Right hindlimb (tissue), 1 donor: ENCODE measurements at places on chromosomes 11 and 22.

DNA sequence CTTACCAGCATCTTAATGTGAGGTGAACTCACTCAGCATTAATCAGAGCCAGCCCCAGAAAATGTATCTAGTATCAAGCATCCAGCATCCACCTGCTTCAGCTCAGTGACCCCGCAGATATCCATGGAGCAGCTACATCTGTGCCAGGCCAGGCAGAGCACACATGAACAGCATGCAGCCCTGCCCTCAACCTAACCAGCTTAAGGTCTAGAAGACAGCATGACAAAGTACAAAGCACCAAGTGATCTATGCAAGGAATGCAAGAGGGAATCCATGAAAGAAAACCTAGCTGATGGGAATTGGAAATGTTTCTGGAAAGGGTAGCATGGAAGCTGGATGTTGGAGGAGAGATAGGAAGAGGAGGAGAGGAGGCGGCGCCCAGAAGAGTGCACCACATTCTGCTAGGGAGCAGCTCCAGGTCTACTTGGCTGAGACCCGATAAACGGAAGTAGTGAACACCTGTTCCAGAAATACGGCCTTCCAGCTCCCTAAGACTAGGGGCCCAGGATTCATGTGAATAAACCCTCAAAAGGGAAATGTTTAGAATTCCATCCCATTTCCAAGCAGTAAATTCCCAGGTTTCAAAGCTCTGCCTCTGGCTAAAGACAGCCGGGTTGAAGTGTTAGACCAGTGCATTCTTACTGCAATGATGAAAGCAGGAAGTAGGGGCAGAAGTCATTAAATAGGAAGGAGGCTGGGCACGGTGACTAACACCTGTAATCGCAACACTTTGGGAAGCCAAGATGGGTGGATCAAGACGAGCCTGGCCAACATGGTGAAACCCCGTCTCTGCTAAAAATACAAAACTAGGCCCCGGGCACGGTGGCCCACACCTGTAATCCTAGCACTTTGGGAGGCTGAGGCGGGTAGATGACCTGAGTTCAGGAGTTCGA lies 23.5 kb upstream of the L3MBTL2 start:
- no peak for DNase-seq

GRCh38 chr11:108069947-108070346 lies 51.4 kb upstream of the ACAT1 start:
- DNase-seq = no peak

- DNase-seq = no peak
Observed at GRCh38 chr22:47197773-47198500, 435.5 kb downstream of the TBC1D22A start.

DNA sequence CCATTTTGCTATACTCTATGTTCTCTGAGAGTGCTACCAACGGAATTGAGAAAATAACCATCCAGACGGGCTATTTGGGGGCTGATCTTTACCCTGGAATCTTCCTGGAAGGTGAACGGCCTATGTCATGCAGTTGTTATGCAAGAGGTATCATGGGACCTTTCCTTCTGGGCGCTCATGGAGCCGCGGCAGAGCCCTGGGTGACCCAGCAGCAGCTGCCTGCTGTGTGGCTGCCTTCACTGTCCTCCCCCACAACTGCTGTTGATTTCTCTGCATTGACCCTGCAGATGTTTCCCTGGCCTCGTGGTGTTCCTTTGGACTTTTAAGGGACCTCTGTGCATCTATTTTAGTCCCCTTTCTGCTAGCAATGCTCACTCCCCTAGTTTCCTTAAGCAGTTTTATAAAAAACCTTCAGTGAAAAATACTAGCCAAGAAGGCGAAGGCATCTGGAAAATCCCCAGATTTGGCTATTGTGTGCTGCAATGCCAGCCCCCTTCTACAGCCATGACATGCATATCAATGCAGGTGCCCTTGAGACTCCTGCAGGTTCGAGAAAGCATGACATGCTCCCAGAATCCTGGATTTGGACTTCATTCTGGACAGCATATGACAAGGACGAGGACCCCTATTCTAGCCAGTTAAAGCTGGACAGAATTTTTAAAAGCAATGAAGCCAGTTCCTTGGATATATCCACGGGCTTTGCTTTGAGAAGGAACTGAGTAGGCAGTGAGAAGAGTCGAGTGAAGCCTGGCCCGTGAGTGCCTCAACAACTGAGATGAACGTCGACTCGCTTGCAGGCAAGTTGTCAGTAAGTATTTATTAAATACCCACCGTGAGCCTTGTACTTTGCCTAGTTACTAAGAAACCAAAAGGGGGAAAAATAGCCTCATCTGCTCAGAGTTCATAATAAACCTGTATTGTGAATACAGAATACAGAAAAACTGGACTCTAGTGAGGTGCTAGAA lies at the start of gene SLC25A18:
Gene SLC25A18, plus strand, starts transcription at position 593 of the 965 bp plus-strand sequence. CDS start 16,447 bp downstream, outside the sequence.
- DNase-seq = peak; percentile 48

DNA sequence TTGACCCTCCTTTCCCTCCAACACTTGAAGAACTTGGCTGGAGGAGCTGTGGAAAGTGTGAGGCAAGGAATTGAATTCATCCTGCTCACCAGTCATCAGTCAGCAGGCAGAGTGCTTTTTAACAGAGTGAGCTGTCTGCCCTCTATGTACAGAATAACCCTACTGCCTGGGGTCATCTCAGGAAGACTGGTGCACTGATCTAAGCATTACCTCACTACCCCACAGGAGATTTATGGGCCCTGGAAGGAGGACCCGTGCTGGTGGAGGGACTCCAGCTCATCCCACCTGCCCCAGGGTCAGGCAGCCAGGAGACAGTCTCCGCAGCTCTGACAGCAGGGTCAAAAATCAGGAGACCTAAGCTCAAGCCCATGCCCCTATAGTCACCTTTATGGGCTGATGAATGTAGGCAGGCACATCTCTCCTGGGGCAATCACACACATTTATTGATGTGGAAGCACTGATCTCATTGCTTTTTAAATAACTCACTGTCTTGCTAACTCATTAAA lies 270.8 kb upstream of the SESN3 start:
- peak; percentile 33 for DNase-seq

GRCh38 chr11:46984987-46985386 lies 48.4 kb downstream of the CSTPP1 start:
- no peak for DNase-seq

DNA sequence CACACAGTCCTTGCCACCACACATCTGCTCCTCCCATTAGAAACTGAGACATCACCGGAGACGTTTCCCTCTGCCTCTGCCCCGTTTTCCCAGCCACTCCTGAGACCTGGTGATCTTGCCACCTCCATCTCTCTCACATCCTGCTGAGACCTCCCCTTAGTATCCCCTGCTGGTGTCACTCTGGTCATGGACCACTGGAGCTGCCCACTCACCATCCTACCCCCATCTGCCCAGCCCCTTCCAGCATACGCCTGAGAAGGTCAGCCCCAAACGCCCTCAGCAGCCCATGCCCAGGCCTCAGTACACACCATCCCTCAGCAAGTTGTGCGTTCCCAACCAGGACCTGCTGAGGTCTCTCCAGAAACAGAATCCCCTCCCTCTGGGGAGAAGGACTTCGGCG lies 64.3 kb downstream of the SHANK2 start:
- no peak for DNase-seq

DNA sequence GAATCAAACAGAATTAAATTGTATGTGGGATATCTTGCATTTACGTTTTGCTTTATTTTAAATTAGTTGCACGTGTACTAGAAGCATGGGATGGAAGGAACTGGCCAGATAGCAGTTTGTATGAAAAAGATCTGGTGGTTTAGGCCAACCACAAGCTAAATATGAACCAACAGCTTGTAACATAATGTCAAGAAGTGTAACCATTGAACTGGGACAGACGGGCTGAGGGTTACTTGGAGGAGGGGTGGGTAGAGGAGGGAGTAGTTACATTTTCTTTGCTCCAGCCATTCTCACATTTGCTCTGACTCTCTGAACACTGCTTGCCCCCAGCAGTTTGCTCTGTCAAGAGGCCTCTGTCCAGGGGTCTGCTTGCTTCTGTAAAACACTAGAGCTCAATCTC lies 31.7 kb upstream of the CXCR5 start:
- DNase-seq = no peak
